ENCODE measurements at places on chromosomes 7 and 10.

DNA sequence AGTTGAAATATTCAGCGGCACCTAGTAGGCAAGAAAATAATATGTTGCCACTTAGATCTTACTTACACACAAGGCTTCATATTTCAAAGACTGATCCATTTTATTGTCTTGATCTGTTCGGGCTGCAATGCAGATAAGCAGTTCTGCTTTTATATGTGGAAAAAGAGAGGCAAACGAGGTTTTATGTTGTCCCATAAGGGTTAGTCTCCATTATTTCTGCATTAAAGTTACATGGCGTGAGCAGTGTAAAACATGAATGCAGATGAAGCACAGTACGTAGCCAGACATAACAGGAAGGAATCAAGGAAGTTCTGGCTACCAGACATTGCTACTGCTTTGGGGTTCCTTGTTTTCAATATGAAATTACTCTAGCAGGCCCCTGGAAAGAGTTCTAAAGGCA, 224.8 kb downstream of the BBS9 start:
- no peak for DNase-seq

- no peak for DNase-seq
Measured at GRCh38 chr10:19874791-19875190, 58.6 kb downstream of the PLXDC2 start.

DNA sequence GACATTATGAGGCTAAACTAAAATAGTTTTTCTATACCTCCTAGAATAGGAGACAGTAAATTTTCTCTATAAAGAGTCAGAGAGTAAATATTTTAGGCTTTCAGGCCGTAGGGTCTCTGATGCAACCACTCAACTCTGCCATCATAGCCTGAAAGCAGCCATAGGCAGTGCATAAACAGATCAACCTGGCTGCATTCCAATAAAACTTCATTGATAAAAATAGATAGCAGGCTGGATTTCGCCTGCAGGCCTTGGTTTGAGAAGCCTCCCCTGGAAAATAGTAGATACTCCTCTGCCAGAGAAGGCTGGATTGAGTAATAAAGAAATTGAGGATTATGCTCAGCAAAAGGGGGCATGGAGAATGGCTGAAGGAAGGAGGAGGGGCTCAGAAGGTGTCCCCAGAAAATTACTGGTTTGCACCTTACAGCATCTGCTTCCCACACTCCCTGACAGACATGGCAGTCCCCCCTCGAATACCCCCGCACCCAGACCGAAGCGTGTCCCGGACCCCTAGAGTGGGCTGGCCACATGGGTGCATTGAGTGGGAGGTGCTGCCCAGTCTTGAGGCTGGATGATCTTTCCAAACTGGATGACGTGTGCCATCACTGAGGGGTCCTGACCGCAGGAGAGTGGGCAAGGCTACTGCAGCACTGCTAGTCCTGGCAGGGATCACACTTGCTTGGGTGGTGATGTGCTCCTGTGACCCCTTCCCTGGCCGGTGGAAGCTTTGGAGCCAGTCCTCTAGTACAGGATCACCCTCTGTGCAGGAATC, 126.6 kb downstream of the PTPN20 start:
- DNase-seq: no peak

DNA sequence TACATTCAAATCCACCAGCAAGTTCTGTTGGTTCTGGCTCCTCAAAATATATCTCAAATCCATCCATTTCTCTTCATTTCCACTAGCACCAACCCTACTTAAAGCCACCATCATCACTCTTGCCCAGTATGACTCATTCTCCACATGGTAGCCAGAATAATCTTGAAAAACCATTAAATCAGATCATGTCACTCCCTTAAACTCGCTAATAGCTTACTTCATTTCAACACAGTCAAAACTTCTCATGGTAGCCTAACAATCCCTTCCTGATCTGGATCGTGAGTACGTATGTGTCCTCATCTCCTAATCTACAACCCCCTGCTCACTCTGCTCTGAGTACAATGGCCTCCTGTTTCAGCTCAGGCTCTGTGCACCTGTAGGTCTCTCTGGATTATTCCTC, 8.7 kb downstream of the EPC1 start:
- no peak for DNase-seq

- no peak for DNase-seq
Measured at GRCh38 chr10:115831016-115831415, 442.0 kb downstream of the GFRA1 start.

- DNase-seq: peak; percentile 2
Measured at GRCh38 chr7:123537026-123537642, 2.7 kb upstream of the IQUB start.

DNA sequence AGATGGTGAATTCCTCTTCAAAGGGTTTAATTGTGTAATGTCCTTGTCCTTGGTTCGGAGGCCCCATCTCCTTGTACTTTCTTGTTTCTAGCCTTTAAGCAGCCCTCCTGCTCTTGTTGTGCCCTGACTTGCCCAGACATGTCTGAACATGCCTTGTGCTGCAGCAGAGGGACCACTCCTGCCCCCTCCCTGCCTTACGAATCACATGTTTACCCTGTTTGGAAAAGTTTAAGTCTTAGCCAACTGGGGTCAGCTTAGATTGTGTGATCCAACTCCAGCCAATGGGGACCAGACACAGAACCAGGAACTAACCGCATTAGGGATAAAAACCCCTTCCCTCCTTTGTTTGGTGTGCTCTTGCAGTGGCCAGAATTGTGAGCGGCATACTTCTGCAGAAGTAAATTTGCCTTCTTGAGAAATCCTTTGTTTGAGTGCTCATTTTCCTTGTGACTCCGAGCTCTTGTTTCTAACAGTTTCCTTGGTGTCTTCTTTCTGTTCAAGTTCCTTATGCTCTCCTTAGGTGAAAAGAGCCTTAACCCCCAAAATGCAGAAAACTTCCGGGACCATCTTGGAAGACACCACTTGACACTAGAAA, 29.4 kb downstream of the CLRN3 start:
- no peak for DNase-seq

DNA sequence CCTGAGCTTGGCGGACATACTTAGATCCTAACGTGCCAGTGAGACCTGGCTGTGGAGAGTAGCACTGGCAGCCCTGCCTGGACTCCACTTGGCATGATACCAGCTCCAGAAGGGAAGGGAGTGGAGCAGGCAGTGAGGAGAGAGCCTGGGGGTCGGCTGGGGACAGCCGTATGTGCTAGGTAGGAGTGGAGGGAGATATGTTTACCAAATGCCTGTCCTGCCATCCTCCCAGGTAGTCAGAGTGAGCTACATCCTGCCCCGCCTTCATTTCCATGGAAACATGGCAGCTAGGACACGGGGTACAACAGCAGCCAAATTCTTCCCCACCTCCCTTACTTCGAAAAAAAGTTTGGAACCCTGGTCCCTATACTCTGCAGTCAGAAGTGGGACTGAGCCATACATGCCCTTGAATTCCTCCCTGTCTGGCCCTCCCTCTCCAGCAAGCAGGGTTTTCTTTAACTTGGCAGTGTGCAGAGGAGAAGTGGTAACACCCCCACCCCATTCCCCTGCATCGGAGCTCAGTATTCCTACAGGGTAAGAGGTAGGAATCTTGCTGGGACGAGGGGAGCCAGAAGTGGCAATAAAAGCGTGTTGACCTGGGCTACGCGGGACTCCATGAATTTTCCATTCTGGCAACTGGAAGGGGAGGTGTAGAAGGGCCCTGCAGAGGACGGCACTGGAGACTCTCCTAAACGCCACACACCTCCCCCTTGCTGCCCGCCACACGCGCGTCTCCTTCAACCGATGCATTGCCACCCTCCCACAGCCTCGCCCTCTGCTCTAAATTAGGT, 20.0 kb upstream of the SMO start:
- no peak for DNase-seq

- no peak for DNase-seq
Measured at GRCh38 chr7:46880508-46881196, 701.3 kb downstream of the TNS3 start.

DNA sequence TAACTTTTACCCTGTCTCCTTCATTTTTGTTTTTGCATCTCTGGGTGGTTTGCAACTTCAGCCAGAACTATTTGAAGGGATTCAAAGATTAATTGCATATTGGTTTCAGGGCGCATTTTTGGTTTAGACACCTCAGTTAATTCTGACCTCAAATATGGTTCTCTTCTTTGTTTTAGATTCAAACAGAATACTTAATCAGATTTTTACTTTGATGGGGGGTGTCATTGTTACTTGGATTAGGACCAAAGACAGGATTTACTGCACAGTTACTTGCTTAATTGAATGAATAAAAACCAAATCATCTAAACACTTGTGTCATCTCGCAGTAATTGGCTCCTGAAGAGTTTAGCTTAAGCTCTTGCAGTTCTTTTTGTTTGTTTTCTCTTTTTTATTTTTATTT, 100.9 kb downstream of the PHTF2 start:
- no peak for DNase-seq

GRCh38 chr7:150955519-150956394, 22.4 kb downstream of the KCNH2 start:
- no peak for DNase-seq

- DNase-seq: no peak
Measured at GRCh38 chr7:100865372-100865911, 1.7 kb upstream of the TRIP6 start.

- no peak for DNase-seq
Measured at GRCh38 chr7:147071536-147071935, 954.9 kb downstream of the CNTNAP2 start.

- DNase-seq: no peak
Measured at GRCh38 chr7:911791-912480, 35.6 kb downstream of the GET4 start.

DNA sequence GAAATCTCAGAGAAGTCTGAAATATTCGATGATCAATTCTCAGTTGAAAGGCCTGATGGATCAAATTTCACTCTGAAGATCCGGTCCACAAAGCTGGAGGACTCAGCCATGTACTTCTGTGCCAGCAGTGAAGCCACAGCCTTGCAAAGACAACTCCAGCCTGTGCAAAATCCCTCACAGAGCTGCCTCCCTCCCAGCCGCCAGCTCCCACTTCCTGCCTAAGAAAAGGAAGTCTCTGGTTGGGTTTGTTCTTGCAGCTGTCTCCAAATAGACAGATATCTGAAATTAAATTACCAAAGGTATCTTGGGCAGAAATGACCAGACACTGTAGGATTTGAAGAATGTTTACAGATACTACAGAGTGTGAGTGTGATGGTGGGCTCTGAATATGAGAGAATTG, 43.4 kb upstream of the PRSS58 start:
- DNase-seq: no peak

GRCh38 chr7:115600207-115600606, 430.4 kb downstream of the TFEC start:
- DNase-seq: no peak

DNA sequence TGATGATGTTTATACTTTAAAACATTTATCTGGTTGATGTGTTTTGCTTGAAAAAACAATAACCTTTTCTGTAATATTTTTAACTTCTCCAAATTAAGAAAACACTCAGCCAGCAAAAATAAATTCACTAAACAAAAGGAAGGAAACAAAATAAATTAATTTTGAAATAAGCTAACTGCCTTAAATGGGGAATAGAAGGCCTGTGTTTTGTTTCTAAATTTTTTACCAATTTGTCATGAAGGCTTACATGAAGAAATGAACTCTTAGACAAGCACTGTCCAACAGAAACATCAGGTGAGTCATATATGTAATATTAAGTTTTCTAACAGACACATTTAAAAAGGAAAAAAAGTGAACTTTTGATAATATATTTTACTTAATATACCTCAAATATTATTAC, 68.5 kb downstream of the LRRN3 start:
- no peak for DNase-seq
